ENCODE measurements at places on chromosomes 7 and 10. TPM values are rescaled to one million over a fixed set of nuclear protein-coding genes. Genes with fewer than 3 reads are reported as not detected.

CCL24 gene
- total RNA-seq = not detected

- H3K4me3 ChIP-seq = no peak overlapping the region
- no peak for DNase-seq
- no peaks in the 10 kb centered on the region for H3K4me1 ChIP-seq
- no peaks in the 10 kb centered on the region for H3K27me3 ChIP-seq
Measured at GRCh38 chr7:30726296-30727006, 25.5 kb upstream of the INMT start.

BMPER gene
- 3.3 TPM for total RNA-seq

GRCh38 chr10:72173619-72174296 lies 42.1 kb upstream of the ANAPC16 start:
- H3K27ac ChIP-seq = peak overlapping the region; percentile 64
- H3K27me3 ChIP-seq = no peaks in the 10 kb centered on the region
- H3K4me1 ChIP-seq = peaks cover 17% of the 10 kb centered on the region
- H3K36me3 ChIP-seq = peaks cover 5% of the 10 kb centered on the region

MMRN2 gene
- 27.2 TPM for total RNA-seq

- no peak overlapping the region for H3K4me3 ChIP-seq
- no peaks in the 10 kb centered on the region for H3K36me3 ChIP-seq
- H3K27me3 ChIP-seq = peaks cover 97% of the 10 kb centered on the region
- no peak overlapping the region for H3K27ac ChIP-seq
Measured at GRCh38 chr7:27237735-27238334, 4.8 kb upstream of the EVX1 start.

DNA sequence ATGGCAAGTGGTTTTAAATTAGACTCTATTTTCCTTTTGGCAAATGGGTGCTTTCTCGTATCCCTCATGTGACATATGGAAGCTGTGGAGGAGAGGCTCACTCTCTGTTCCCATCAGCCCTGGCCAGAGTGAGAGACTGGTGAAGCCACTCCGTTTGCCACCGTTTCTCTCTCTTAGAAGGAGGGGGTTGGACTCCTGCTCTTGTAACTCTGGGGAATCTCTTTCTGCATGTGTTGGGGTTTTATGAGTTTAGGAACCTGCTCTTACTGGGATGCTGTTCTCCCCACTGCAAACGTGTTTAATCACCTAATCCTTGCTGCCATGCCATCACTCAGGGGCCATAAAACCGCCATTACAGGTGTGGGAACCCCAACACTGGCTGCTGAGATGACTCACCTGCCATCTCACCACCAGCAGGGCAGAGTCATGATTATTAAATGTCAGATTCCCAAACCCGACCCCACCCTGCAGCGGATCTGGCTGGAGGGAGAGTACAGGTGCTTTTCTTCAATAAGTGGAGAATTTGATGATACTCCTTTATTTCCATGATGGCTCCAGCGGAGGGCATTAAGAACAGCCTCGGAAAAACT lies 103.2 kb downstream of the ADCY1 start:
- no peaks in the 10 kb centered on the region for H3K36me3 ChIP-seq
- no peak overlapping the region for H3K27ac ChIP-seq
- H3K27me3 ChIP-seq = no peaks in the 10 kb centered on the region
- H3K4me1 ChIP-seq = no peaks in the 10 kb centered on the region

GRCh38 chr10:24536636-24537035 lies 187.1 kb downstream of the ARHGAP21 start:
- H3K36me3 ChIP-seq = peaks cover 97% of the 10 kb centered on the region
- H3K4me3 ChIP-seq = no peak overlapping the region
- no peak overlapping the region for H3K27ac ChIP-seq
- no peaks in the 10 kb centered on the region for H3K27me3 ChIP-seq

DNA sequence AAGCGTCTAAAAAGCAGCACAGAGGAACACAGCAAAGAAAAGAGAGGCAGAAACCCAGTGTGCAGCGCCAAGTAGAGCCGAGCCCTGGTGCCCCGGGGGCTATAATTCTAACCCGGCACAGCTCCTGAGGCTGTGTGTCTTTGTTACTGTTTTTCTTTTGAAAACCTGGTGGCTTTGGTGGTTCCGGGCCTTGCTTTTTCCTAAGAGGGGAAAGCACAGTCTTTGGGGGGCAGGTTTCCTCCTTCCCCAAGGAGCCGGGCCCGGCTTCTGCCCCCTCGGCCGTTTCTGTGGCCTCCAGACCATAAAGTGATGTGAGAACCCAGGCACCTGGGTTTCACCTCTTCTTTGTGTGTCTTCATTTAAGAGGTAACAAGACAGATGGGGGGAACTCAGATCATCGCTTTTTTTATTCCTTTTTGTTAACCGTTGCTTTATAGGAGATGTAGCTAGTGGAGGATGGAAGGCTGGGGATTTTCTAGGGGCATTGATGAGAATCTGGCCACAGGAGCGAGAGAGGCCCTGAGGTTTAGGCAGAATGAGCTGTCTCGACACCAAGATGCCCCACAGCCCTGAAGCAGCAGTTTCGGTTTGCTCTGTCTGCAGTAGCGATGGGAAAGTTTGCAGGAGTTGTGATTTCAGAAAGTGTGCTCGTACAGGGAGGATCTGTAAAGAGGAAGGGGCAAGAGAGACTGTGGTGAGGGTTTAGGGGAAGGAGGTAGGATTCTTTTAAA lies 367.8 kb upstream of the GALNT17 start:
- no peak overlapping the region for H3K4me3 ChIP-seq
- H3K27ac ChIP-seq = no peak overlapping the region
- H3K36me3 ChIP-seq = peaks cover 3% of the 10 kb centered on the region
- no peaks in the 10 kb centered on the region for H3K4me1 ChIP-seq
- no peaks in the 10 kb centered on the region for H3K27me3 ChIP-seq
